Activated CD4-positive, CD25-positive, alpha-beta regulatory T cell (primary cell): ENCODE measurements at places on chromosomes 7 and 10.

DNA sequence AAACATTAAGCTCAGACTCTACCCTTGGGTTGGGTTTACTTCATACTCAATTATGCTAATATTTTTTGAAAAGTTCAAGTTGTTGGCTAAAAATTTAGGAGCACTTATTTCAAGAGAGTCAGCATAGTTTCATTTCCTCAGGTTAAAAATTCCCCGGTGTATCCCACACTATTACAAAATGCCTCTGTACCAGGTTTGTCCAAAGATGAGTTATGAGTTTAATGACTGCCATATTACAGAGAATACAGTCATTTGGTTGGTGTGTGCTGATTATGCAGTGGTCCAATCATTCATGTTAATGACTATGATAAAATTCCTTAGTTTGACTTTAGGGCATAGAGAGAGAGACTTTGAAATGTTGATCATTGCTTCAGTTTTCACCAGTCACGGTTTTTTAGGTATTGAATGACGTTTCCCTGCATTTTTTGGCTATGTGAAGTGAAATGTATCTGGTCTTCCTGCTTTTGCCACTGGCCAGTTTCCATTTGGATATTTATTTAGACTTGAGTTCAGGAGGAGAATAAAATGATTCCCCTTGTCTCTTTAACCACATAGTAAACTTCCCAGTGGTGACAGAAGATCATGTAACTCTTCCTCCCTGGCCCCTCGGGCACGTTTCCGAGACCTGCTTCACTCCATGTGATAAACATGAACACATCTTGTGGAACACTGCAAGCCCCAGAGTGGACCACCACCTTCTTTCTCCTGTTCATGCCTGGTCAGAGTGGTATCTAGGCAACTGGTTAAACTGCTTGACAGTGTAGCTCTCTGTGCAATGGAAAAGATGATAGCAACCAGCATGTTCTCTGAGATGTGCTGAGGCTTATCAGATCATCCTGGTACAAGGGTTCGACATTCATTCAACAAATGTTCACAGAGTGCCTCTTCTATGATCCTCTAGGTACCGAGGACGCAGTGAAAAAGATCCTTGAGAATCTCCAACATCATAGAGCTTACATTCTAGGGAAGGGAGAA is 153.6 kb downstream of the CACNB2 start:
- no peak for DNase-seq

DNA sequence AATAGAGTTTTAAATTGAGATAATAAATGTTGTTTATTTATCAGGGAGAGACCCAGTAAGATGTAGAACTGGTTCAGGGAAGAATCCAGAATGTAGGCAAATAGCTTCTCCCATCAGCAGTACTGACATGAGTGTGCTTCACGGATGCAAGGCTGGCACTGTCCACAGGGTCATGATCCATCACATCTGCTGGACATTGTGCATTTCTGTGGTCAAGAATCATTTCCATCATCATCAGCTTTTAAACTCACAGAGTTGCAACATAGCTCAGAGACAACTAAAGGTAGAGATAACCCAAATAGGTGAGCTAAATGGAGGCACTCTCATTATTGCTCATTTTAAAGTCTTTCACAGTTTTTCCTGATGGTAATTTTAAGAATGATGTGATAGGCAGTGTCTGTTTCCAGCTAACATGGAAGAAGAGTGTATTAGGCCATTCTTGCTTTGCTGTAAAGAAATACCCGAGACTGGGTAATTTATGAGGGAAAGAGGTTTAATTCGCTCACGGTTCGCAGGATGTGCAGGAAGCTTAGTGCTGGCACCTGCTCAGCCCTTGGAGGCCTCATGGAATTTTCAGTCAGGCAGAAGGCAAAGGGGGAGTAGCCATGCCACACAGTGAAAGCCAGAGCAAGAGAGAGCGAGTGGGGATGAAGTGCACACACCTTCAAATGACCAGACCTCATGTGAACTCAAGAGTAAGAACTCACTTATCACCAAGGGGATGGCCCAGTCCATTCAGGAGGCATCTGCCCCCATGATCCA is 80.8 kb downstream of the INPP5A start:
- DNase-seq, result no peak

GRCh38 chr10:70991140-70992124 is 103.1 kb upstream of the PCBD1 start:
- no peak for DNase-seq

DNA sequence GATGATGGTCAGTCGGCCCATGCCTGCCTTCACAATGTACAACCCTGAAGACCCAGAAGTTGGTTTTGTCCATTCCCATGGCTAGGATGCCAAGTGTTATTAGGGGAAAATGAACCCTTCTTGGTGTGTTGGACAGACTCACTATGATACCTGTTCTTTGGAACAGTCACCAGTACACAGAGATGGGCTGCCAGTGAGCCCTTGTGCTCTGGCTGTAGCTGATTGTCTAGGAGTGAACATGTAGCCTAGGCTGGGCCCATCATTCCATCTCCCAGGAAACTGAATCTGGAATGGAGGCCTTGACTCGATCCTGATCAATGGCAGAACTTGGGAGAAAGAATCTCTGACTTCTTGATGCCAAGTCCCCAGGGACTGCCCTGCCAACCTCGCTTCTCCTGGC is 188.9 kb downstream of the EVX1 start:
- no peak for DNase-seq

DNA sequence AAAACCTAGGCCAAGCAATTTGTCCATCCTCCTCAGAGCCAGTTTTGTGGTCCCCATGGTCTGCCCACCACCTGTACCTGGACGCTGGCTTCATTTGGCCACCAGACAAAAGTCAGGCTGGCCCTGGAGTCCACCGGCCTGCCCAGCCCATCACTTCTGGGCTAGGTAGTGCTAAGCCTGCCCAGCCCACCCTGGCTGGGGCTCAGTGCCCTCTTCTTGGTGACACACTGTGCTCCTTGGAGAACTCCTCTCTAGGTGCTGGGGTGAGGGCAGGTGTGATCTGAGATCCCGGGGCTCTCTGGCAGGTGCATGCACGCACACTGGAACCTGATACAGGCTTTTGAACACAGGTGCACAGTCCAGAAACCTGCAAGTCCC is 1.1 kb downstream of the AIFM2 start:
- no peak for DNase-seq

- no peak for DNase-seq
Measured at GRCh38 chr10:100743626-100744135, 1.7 kb upstream of the PAX2 start.

- no peak for DNase-seq
Measured at GRCh38 chr7:70000737-70001348, 402.6 kb downstream of the AUTS2 start.

- no peak for DNase-seq
Measured at GRCh38 chr10:79090134-79090803, 21.5 kb downstream of the ZMIZ1 start.

- DNase-seq, result peak; percentile 73
Measured at GRCh38 chr10:87095236-87095945, 385 bp downstream of the SHLD2 start.

DNA sequence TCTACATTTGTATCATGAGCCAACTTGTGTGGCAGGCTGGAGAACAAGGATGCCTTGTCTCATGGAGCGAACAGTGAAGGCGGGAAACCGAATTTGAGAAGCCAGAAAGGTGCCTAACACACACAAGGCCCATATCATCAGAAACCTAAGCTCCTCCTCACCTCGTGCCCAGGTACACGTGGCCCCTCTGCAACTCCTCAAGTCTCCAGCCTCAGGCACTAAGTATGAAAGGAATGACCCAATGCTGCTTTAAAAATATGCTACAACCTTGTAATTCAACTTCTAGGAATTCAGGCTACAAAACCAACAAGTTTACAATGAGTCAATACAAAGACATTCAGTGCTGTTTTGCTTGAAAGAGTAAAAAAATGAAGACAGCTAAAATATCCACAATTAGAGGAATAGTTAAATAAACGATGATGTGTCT is 95.7 kb downstream of the CDK6 start:
- no peak for DNase-seq

- DNase-seq, result no peak
Measured at GRCh38 chr7:151493083-151493482, 26.6 kb downstream of the RHEB start.

- no peak for DNase-seq
Measured at GRCh38 chr7:74057216-74057925, 26.2 kb upstream of the LIMK1 start.

- no peak for DNase-seq
Measured at GRCh38 chr7:22934023-22934422, 79.9 kb downstream of the HYCC1 start.

DNA sequence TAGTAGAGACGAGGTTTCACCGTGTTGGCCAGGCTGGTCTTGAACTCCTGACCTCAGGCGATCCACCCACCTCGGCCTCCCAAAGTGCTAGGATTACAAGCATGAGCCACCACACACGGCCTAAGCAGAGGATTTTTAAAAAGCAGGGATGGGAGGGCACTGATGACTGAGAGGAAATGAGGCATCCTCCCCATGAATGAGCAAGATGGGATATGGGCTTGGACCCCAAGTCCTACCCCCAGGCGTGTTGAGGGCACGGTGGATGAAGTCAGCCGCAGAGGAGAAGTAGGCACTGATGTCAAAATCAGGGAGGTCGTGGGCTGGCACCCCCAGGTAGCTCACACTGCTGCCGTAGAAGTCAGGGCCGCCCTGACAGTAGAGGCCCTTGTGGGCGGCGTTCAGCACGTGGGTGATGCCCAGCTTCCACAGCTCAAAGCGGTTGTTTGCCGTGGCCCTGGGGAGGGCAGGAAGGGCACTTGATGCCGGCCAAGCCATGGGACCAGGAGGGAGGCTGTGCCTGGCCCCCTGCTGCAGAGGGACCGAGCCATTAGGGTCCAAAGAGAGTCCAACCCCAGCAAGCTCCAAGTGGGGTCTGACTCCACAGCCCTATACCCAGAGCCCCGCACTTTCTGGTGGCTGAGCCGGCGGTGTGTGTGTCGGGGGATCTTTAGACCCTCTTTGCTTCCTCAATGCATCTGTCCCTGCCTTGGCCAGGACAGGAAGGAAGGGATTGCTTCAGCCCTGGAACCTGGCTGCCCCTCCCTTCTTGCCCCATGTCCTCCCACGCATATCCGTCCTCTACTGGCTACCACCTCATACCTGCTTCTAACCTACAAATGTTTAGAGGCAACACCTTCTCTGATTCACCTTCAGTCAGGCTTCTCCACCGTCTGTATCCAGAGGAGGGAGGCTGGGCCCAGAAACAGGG is 3.4 kb upstream of the SAMD8 start:
- DNase-seq, result no peak

DNA sequence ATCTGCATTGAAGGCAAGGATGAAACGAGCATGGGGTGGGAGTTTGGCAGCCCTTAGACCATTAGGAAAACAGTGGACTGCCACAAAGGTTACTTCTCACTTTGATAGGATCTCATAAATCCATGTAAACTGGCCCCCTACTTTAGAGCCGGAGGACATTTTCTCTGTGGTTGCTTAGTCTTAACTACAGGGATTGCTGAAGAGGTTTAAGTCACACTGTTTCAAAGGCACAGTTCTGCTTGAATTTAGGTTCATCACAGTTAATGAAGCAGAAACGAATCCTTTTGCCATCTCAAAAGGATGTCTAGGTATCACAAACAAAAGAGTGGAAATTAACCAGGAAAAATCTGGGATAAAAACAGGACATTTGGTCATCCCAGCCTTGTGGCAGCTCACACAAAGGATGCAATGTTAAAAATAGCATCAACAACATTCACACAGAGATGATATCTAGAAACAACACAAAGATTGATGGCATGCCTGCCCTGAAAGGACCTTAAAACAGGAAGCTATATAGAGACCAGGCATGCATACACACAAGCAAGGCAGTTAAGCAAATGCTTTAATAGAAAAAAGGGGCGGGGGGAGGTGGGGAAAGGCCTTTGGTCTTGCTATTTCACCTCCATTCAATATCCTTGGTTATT is 74.0 kb downstream of the DOCK4 start:
- DNase-seq, result no peak

GRCh38 chr7:149081914-149082313 is 8.6 kb downstream of the ZNF786 start:
- DNase-seq, result no peak

DNA sequence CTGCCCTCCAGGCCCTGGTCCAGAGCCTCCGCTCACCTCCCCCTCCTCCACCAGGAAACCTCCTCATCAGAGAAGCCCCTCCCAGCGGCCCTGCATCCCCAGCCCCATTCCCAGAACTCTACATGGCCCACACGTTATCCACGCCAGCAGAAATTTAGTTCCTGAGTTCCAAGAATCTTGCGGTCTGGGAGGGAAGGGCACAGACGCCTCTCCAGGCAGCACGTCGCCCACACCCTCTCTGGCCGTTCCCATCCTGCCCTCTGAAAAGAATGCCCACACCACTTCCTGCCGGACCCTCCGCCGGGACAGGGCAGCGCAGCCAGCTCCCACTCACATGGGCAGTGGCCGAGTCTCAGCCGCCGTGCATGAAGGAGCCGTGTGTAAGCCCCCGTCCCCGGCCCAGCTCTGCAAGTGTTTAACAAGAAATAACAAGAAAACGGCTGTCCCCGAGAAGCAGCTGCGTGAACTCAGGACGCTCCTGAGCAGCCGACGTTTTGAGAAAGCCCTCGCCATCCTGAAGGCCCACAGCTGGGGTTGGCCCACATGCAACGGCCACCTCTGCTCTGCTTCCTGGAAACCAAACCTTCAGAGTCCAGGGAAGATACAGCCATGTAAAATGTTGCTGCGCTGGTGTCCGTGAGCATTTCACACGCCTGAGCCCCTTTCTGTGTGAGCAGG is 17.4 kb downstream of the ADGRA1 start:
- DNase-seq, result no peak

DNA sequence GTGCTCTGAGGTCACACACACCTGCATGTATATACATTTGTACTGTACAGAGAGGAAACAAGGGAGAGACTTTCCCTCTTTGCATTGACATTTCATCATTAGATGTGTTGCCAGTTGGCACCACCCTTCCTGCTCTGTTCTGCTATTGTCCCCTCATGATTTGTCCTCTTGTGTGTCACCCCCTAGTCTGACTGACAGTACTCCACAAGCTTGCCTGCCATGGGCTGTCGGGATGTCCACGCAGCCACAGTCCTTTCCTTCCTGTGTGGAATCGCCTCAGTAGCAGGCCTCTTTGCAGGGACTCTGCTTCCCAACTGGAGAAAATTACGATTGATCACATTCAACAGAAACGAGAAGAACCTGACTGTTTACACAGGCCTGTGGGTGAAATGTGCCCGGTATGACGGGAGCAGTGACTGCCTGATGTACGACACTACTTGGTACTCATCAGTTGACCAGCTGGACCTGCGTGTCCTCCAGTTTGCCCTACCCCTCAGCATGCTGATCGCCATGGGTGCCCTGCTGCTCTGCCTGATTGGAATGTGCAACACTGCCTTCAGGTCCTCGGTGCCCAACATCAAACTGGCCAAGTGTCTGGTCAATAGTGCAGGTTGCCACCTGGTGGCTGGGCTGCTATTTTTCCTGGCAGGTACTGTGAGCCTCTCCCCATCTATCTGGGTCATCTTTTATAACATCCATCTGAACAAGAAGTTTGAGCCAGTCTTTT is 9.4 kb downstream of the CLDN12 start:
- no peak for DNase-seq

DNA sequence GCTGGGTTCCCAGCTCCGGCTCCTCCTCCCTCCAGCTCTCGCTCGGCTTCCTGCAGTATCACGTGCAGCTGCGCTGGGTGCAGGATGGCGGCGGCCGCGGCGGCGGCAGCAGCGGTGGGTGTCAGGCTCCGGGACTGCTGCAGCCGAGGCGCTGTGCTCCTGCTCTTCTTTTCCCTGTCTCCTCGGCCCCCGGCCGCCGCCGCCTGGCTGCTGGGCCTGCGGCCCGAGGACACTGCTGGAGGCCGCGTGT is at the start of gene CNNM1:
Gene CNNM1 (plus strand): TSS at position 53 of the 250 bp plus-strand sequence. CDS start 32 bp downstream, at position 85.
- DNase-seq, result no peak
